ENCODE measurements at places on chromosomes 1 and 21.

DNA sequence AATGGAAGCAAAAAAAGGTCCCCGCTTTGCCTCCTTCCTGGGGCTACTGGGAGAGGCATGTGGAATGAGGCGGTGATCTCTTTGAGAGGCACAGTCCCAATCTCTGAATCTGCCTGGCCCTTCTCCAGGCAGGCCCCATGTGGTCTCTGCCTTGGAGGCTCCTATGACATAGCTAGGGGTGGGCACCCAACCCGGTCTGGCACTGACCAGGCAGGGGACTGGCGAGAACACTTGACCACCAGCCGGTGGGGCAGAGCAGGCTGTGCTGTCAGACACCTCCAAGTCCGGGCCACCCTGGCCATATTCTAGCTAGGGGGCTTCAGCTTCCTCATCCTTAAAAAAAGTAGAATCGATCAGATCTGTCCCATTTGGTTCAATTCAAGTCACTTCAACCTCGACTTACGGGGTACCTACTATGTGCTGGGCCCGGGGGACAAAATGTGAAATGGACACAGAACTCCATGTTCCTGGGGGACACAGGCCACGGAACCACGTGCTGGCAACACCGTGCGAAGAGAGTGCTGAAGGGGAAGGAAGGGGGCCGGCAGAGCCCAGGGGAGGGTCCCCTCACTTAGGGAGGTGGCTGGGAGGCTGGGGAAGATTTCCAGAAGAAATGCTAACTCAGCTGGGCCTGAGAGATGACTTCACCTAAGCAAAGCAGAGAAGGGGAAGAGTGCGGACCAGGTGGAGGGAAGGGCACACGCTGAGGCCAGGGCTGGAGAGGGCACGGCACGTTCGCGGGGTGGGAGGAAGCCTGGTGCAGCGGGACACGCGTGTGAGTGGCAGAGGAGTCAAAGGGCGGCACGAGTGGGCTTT, 33.3 kb downstream of the HSPG2 start:
- DNase-seq, result no peak

DNA sequence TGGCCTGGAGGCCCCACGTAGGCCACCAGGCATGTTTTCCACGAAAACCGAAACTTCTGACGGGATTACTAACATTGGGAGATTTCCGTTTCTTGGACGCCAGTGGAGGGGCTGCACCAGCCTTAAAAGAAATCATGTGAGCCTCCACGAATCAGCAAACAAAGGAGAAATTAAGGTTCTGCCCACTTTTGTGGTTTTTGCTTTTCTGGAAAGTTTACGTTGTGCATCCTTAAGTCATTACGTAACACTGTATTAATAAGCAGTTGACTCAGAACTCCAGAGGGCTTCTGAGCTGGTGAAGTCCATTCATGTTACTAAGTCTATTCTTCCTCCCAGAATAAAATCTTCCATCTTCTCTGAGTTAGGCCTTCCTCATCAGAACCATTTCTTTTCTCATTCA, 168.5 kb downstream of the PSMG1 start:
- DNase-seq, result no peak

GRCh38 chr21:32015461-32016139, 142.8 kb downstream of the HUNK start:
- DNase-seq, result no peak

GRCh38 chr1:201248721-201249559, 34.4 kb upstream of the PKP1 start:
- DNase-seq, result no peak

DNA sequence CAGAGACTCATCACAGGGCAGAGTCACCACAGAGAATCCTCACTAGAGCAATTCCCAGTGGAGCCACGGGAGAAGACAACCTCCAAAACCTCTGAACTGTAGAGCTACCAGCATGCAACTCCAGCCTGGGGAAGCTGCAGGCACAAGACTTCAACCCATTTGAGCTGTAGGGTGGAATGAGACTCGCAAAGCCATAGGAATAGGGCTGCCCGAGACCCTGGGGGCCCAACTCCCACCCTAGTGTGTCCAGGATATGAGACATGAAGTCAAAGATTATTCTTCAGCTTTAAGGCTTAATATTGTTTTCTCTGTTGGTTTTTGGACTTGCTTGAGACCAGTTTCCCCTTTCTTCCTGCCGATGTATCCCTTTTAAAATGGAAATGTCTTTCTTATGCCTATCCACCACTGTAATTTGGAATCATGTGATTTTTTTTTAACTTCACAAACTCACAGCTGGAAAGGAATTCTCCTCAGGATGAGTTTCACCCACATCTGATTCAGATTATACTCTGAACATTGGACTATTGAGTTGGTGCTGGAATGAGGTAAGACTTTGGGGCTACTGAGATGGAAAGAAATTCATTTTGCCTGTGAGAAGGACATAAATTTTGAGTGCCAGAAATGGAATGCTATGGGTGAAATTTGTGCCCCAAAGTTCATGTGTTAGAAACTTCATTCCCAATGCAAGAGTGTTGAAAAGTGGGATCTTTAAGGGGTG, 59.6 kb upstream of the ST6GALNAC5 start:
- no peak for DNase-seq

DNA sequence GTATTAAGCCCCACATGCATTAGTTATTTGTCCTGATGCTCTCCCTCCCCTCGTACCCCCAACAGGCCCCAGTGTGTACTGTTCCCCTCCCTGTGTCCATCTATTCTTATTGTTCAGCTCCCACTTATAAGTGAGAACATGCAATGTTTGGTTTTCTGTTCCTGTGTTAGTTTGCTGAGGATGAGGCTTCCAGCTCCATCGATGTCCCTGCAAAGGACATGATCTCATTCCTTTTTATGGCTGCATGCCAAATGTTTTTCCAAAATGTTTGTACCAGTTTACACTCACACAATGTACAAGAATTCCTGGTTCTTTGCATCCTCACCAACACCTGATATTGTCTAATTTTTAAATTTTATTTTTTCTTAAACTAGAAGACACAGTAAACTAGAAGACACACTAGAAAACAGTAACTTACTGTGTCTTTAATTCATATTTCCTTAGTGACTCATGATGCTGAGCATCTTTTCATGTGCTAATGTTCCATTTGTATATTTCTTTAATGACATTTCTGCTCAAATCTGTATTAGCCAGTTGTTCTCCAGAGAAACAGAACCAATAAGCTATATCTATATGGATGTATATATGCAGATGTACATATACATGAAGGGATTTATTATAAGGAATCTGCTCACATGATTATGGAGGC, 19.4 kb upstream of the USP1 start:
- DNase-seq, result no peak

DNA sequence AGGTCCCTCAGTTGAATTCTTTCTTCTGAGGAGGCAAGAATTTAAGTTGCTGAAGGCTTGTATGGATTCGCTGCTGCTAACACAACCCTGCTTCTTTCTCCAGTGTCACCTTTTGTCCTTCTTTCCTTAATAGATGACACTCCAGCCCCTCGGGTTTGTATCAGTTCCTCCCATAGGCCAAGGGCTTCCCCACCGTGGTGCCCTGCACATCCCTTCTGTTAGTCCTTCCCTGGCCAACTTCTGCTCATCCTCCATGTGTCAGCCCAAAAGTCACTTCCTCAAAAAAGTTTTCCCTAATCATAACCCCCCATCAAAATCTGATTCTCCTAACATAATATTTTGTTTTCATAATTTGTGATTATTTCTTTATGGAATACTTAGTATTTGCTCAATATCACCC, 190.4 kb downstream of the RHOU start:
- DNase-seq, result no peak

GRCh38 chr21:46190491-46191131, 6.4 kb upstream of the SPATC1L start:
- DNase-seq, result peak; percentile 13

DNA sequence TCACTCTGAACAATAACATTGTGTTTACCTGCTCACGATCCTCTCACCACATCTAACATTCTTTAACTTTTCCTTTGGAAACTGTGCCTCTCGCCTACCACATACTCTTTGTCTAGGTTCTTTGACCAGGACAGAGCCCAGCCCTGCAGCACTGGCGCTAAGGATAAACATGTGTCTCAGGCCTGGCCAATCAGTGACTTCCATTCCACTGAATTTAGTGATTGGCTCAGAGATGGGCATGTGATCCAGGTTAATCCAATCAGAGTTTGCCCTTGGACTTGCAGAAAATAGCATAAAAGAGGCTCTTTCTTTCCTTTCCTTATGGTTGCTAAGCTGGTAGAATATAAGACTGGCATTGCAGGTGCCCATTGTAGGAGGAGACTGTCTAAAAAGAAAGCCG, 605.7 kb downstream of the MATN1 start:
- DNase-seq, result no peak

All from colonic mucosa (tissue), 4 donors.